ENCODE measurements at places on chromosomes 3 and 15. TPM values are rescaled to one million over a fixed set of nuclear protein-coding genes. Genes with fewer than 3 reads are reported as not detected.

DNA sequence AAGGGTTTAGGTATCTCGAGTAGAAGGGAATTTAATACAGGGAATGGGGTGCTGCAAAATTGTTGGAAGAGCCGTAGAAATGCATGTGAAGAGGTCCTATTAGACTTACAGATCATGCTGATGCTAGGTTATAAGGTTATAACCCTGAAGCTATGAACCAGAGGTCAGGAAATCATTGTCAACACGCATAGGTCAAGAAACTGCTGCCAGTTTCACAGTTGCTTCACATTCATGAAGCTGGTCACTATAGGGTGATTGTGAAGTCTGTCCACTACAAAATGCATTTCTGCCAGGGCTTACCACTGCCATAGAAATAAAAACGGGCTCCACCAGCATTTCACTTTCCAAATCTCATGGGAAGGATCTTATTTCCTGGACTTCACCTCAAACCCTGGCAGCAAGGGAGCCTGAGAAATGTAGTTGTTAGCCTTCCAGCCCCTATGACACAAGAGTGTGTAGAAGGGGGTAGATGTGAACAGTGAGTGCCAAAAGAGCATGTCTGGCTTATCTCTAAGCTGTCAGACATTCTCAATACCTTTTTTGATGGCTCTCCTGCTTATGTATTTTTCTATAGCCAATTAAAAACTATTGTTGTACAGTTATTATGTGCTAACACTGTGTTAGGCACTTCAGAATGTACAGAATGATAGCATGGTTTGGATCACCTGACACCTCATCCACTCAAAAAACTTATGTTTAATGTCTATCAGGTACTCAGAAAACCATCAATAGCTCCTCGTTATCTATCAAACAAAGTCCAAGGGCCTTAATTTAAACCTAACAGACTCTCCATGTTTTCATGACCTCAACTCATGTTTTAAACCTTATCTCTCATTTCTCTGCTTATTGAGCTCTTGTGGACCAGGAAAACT lies 148.3 kb upstream of the TSC22D2 start:
- no peak for DNase-seq
- no peaks in the 10 kb centered on the region for H3K4me1 ChIP-seq
- no peaks in the 10 kb centered on the region for H3K36me3 ChIP-seq
- H3K4me3 ChIP-seq, result no peak overlapping the region
- H3K27me3 ChIP-seq, result no peaks in the 10 kb centered on the region
- no peak overlapping the region for H3K27ac ChIP-seq

DNA sequence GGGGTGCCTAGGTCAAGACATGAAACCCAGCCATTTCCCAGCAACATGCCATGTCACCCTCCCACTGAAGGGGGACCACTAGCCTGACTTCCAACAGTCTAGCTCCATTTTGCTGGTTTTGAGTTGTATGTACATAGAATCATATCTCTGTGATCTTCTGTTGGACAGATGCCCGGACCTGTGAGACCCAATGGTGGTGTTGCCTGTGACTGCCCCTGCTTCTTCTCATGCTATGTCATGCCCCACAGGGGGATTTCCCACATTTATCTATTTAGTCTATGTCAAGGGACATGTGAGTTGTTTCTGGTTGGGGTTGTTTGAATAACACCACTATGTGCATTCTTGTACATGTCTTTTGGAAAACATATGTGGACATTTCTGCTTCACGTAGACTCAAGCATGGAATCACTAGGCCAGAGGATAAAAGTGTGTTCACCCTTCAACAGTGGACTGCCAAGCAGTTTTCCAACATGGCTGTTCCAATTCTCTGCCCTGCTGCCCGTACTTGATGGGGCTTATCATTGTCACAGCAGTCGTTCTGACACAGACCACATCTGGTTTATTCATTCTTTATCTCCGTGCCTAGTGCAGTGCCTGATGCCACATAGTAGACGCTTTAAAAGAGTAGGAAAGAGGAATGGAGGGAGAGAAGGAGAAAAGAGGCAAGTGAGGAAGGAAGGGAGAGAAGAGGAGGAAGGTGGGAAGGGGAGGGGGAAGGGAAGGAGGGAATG lies 114.4 kb downstream of the TPRA1 start:
- H3K4me1 ChIP-seq, result no peaks in the 10 kb centered on the region
- H3K36me3 ChIP-seq, result no peaks in the 10 kb centered on the region
- H3K4me3 ChIP-seq, result no peak overlapping the region

BCHE gene
- not detected for total RNA-seq

GHSR gene
- total RNA-seq, result not detected

IQCF5 gene
- total RNA-seq, result not detected

All from naive thymus-derived CD4-positive, alpha-beta T cell (primary cell).